ENCODE measurements at places on chromosomes 11 and 22. TPM values are rescaled to one million over a fixed set of nuclear protein-coding genes. Genes with fewer than 3 reads are reported as not detected.

MIOX gene
- 0.91 TPM for total RNA-seq

DNA sequence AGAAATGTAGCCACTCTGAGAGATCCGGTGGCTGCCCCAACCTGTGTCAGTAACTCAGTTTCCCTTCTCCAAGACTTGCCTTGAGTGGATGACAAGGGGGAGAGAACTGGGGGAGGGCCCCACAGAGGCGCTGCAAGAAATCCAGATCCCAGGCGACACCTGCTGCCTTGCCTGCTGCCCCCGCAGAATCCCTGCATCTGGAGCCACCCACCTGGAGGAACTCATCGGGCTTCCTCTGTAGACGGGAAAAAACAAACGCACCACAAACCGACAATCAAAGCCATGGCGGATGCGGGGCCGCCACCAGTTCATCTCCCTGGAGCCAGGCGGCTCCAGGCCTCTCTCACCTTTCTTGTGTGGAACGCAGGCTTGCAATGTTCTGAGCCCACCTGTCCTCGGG, 40.2 kb downstream of the MACROD1 start:
- no peak for DNase-seq
- no peaks in the 10 kb centered on the region for H3K36me3 ChIP-seq
- no peak overlapping the region for H3K27ac ChIP-seq
- H3K27me3 ChIP-seq, result peaks cover 15% of the 10 kb centered on the region

FAM118A gene
- total RNA-seq, result 18.3 TPM

GRCh38 chr11:96257036-96257435, 86.0 kb downstream of the MAML2 start:
- DNase-seq, result no peak
- H3K4me3 ChIP-seq, result no peak overlapping the region
- H3K4me1 ChIP-seq, result peaks cover 38% of the 10 kb centered on the region
- H3K36me3 ChIP-seq, result no peaks in the 10 kb centered on the region

GRCh38 chr22:38114484-38115398, 4.3 kb upstream of the BAIAP2L2 start:
- no peak overlapping the region for H3K27ac ChIP-seq
- DNase-seq, result peak; percentile 42
- H3K4me1 ChIP-seq, result no peaks in the 10 kb centered on the region

GRCh38 chr22:40645579-40646197, 9.2 kb upstream of the MRTFA start:
- no peak for DNase-seq
- no peak overlapping the region for H3K4me3 ChIP-seq
- H3K4me1 ChIP-seq, result peaks cover 6% of the 10 kb centered on the region
- H3K27me3 ChIP-seq, result no peaks in the 10 kb centered on the region
- no peaks in the 10 kb centered on the region for H3K36me3 ChIP-seq
- no peak overlapping the region for H3K27ac ChIP-seq
